Fibroblast of the aortic adventitia (primary cell): ENCODE measurements at places on chromosomes 13 and 19.

- peak; percentile 20 for DNase-seq
Measured at GRCh38 chr19:51107406-51108065, 673 bp downstream of the CTU1 start.

- DNase-seq = peak; percentile 71
Measured at GRCh38 chr19:12052497-12053169, at the start of gene ZNF878. ZNF878 (minus strand) TSS chr19:12052961; CDS start chr19:12052801, 160 bp downstream.

- DNase-seq = no peak
Measured at GRCh38 chr13:29532821-29533220, 62.7 kb downstream of the SLC7A1 start.

- DNase-seq = peak; percentile 77
Measured at GRCh38 chr19:48469289-48469881, at the start of gene CYTH2. CYTH2 (plus strand) TSS chr19:48469369; CDS start chr19:48469508, 139 bp downstream.

- no peak for DNase-seq
Measured at GRCh38 chr19:11745869-11746268, 7.1 kb upstream of the ZNF823 start.

- no peak for DNase-seq
Measured at GRCh38 chr13:80462567-80462966, 121.6 kb upstream of the SPRY2 start.

DNA sequence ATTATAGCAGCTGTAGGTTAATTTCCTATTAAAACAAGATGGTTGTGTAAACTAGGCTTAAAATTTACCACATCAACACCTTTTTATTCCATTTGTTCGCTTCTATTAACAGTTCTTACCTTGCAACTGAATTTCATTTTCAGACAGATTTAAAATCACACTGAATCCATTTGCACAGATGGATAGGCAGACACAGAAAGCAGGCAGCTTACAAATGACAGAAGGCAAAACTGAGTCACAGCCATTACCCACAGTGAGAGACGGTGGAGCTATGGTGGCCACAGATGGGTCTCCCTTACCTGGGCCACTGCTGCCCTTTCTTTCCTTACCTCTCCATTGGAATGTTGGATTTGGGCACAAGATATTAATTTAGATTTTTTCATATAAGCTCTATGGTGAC lies 1567.8 kb upstream of the SLC10A2 start:
- DNase-seq = no peak

DNA sequence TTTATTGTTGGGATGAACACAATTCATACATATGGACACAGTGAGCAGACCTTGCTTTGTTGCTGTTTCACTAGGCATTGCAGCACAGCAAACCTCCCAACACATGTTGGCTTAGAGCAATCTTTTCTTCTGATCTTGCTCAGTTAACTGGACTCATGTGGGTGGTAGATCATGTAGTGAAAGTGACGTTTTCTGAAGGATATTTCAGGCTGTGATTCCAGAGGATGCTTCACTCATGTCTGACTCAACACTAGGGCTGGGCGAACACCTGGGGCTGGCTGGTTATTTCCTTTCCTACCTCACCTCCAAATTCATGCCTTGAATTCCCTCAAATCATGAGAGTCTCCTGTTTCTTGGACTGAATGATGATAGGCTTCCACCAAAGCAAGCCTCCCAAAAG lies 14.3 kb upstream of the LGALS13 start:
- DNase-seq = no peak

GRCh38 chr13:94784066-94784465 lies 71.7 kb upstream of the SOX21 start:
- peak; percentile 49 for DNase-seq

- no peak for DNase-seq
Measured at GRCh38 chr13:113169277-113170272, 11.1 kb downstream of the PROZ start.

DNA sequence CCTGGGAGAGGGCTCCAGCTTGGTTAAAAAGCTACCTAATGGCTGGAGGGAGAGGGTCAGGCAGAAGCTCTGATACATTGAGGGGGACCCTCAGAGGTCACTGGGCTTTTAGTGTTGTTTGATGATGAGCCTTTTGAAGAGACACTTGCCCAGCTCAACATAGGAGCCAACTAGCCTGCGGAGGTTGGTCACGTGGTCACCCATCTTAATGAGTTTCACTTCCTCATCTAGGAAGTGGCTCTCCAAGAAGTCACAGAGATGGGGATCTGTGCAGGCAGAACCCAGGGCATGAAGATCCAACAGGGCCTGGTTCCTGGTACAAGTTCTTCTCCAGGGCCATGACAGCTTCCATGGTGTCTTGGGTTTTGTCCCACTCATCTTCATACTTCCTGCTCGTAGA lies 33.4 kb downstream of the IPO5 start:
- DNase-seq = no peak

DNA sequence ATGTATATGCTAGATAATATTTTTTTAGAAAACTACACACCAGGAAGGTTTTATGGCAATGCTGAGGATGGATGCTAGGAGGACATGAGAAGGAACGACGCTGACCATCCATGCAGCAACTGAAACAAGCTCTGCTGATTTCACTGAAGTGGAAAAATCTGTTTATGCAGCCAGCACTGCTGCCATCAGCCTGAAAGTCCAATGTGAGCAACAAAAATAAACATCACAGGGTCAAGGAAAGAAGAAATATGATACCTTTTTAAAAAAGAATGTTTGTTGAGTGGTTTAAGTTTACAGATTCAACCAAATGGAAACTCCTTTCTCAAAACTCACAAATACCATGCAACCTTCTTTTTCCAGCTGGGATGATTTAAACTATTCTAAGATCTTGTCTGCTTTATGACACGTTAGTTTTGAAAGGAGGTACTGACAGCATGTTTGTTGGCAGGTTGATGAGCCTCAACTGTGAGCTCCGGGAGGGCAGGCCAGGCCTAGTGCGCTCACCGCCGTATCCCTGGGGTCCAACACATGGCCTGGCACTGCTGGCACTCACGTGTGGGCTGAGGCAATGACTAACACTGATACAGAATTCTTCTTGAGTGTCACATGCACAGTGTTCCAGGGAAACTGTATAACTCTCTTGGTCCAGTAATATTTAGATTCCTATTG lies 46.8 kb downstream of the LATS2 start:
- DNase-seq = peak; percentile 88

- no peak for DNase-seq
Measured at GRCh38 chr13:81770868-81771505, 1430.1 kb upstream of the SPRY2 start.

- no peak for DNase-seq
Measured at GRCh38 chr19:46859637-46860124, 1.1 kb upstream of the ARHGAP35 start.

GRCh38 chr19:39032063-39032918 lies at the start of gene FBXO27:
FBXO27 (minus strand) TSS chr19:39032549; CDS start chr19:39032227, 322 bp downstream.
- DNase-seq = no peak

DNA sequence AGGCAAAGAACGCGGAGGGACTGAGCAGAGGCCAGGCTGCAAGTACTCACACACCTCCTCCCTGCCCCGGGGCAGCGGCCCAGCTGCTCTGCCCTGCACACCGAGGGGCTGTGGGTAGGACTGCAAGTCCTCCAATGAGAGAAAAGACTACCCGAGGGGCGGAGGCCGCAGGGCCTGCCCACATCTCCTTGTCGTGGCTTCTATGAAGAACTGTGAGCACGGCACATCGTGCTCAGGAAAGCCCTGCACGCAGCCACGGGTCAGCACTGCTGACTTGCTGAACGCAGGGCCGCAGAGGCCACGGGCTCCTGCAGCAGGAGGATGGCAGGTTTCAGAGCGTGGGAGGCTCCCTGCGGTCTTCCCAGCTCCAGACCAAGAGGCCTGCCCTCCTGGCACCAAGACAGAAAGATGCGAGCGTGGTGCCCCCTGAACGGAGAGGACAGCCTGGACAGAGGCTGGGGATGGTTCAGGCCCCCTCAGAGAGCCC lies 37.4 kb downstream of the CEBPG start:
- DNase-seq = no peak

GRCh38 chr19:11506101-11506555 lies 489 bp upstream of the ZNF653 start:
- no peak for DNase-seq

DNA sequence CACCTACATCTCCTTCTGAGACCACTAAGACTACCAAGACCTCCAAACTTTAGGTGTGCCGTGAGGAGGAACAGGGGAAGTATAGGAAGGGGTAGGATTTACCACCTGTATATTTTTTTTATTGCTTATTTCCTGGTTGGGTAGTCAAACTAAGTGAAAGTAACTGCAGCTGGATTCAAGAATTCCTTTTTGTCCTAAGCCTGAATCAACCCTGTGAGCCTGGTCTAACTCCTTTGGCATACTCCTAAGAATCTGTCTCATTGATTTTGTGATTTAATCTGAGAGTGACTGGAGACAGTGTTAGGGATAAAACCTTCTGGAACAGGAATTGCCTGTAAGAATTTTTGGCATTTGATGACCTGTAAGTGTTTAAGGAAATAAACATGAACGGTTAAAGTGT lies 523.5 kb upstream of the MIR17HG start:
- DNase-seq = no peak

DNA sequence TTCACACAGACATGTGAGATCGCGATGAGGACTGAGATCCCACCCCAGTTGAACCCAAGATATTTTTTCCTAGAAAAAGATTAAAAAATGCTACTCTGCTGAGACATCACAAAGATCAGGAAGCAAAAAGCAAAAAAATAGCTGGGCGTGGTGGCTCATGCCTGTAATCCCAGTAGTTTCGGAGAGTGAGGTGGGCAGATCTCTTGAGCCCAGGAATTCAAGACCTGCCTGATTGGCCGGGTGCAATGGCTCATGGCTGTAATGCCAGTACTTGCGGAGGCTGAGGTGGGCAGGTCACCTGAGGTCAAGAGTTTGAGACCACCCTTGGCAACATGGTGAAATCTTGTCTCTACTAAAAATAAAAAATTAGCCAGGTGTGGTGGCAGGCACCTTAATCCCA lies 1.1 kb downstream of the FUT3 start:
- no peak for DNase-seq

DNA sequence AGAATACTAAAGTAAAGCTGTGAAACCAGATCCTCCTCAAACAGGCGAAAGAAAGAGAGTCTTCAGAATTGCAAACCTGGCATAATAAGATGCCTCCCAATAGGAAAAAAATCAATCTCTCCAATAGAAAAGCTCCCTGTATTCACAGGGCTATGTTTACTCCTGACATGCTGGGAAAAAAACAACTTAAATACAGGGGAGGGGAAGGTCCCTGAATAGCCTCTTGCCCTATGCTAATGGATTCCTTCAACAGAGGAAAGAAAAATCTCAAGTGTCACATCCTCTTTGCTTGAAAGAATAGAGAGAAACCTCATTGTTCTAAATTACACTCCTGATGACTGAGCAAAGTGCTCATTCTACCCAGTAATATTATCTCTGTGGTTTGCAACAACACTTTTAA lies 1271.1 kb upstream of the PRR20A start:
- no peak for DNase-seq

DNA sequence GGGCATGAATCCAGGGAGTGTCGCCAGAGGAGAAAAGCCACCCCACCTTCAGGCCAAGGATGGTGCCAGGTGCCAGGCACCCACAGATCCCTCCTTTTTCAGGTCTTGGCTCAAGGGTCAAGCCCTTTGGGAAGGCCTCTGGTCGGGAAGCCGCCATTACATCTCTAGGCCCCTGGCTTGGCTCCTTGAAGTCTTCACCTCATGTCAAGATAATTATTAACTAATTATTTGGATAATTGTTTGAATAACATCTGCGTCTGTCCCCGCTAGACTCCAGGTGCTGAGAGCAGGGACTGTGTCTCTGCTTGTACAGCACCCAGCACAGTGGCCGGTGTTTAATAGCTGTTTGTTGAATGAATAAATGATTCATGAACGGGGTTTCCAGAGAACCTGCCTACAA lies 1.2 kb downstream of the KLK13 start:
- DNase-seq = no peak

DNA sequence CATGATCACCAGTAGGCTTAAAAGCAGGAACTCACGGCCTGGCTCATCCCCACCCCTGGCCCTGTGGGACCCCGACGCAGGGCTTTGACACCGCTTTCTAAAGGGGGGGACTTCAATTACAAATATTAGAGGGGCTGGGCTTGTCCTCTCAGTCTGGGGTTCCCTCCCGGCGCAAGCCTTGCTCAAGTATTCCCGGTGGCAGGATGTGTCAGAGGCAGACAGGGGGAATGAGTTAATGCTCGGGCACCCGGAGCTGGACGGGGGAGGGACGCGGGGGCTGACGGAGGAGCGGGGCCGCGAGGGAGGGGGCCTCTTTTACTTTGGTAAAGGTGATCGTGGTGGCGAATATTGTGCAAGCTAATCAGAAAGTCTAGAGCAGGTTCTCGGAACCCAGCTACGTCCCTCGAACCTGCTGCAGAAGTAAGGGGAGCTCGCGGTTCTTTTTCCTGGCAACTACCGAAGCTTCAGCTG lies 1.1 kb downstream of the FGF14 start:
- DNase-seq = peak; percentile 3

GRCh38 chr19:30690935-30691818 lies 319.0 kb downstream of the ZNF536 start:
- no peak for DNase-seq

GRCh38 chr13:97583907-97584497 lies 150.0 kb downstream of the RAP2A start:
- no peak for DNase-seq

GRCh38 chr13:113763254-113763653 lies 4.2 kb downstream of the TMEM255B start:
- DNase-seq = no peak

DNA sequence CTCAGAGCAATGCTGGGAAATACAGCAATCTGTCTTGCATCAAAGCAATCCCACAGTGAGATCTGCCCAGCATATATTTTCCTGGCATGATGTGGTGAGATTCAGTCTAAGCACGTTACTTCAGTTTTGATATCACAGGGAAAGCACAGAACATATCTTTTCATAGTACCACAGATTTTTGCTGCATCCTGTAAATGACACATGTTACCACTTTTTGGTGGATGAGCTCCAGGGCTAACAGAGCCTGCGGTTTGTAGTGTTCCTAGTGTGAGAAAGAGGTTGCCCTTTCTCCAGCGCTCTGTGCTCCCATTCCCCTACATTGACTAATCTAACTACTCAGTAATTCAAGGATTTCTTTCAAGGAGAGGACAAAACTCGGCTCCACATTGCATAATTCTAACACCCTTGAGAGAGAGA lies 409.0 kb downstream of the GPC6 start:
- DNase-seq = peak; percentile 85

DNA sequence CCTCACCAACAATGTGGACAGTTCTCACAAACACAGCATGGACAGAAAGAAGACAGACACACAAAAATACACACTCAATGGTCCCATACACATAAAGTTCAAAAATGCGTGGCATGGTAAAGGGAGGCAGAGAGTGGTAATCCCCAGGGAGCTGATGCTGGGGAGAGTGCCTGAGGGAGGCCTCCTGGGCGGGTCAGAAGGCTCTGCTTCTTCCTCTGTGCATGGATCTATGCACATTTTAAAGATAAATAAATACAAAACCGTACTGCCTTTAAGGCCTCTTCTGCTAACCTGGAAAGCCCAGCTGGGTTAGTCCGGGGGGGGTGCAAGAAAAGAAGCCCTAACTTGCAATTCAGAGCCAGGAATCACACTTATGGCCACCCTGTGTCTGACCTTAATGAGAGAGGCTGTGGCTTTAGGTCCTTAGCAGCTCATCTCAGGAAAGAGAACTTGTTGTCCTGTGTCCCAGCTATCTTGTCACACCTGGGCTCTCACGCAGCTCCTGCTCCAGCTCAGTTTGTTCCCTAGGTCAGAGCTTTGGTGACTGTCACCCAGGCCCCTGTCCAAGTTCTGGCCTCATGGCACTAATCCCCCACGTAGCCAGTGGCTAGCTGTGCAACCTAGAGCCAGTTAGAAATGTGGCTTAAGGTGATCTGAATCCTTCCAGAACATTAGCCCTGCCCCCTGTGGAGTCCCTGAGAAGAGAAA lies 28.5 kb downstream of the POP4 start:
- DNase-seq = no peak
